ENCODE measurements at places on chromosomes 2 and 18. TPM values are rescaled to one million over a fixed set of nuclear protein-coding genes. Genes with fewer than 3 reads are reported as not detected.

Gene SKA1
- total RNA-seq = 0.66 TPM

Gene LIMS3
- 0.32 TPM for total RNA-seq

Gene FBXO41
- total RNA-seq = 23.7 TPM

Gene SERPINB11
- total RNA-seq = not detected

Gene TMEM17
- not detected for total RNA-seq

Gene KLHL41
- 0.27 TPM for total RNA-seq

Gene ZNF385B
- not detected for total RNA-seq

Gene TCF7L1
- total RNA-seq = 0.67 TPM

Gene CAPN14
- 6.0 TPM for total RNA-seq

Gene FNDC4
- total RNA-seq = not detected

Gene AP1S3
- 50.7 TPM for total RNA-seq

Gene CDH2
- total RNA-seq = not detected

Gene C1GALT1C1L
- not detected for total RNA-seq

DNA sequence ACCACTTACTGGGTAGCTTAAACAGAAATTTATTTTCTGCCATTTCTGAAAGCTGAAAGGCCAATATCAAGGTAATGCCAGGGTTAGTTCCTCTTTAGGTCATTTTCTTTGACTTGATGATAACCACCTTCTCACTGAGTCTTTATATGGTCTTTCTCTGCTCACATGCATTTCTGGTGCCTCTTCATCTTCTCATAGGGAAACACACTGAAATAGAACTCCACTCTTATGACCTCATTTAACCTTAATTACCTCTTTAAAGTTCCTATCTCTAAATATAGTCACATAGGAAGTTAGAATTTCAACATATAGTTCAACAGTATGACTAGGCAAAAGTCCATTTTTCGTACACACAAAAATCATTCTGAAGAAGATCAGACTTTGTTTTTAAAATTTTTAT is 616.8 kb upstream of the VRK2 start:
- no peaks in the 10 kb centered on the region for H3K27me3 ChIP-seq
- no peak overlapping the region for H3K4me3 ChIP-seq
- H3K27ac ChIP-seq = no peak overlapping the region
- DNase-seq = no peak

- H3K27ac ChIP-seq = no peak overlapping the region
- H3K36me3 ChIP-seq = no peaks in the 10 kb centered on the region
- H3K4me3 ChIP-seq = no peak overlapping the region
- H3K4me1 ChIP-seq = no peaks in the 10 kb centered on the region
Measured at GRCh38 chr18:56165601-56166355, 472.6 kb downstream of the TXNL1 start.

GRCh38 chr18:58117786-58118403 is 73.9 kb downstream of the NEDD4L start:
- no peak overlapping the region for H3K4me3 ChIP-seq
- H3K27ac ChIP-seq = no peak overlapping the region
- no peaks in the 10 kb centered on the region for H3K36me3 ChIP-seq
- peaks cover 5% of the 10 kb centered on the region for H3K4me1 ChIP-seq
- no peaks in the 10 kb centered on the region for H3K27me3 ChIP-seq

- H3K4me1 ChIP-seq = no peaks in the 10 kb centered on the region
- no peak overlapping the region for H3K4me3 ChIP-seq
- no peaks in the 10 kb centered on the region for H3K27me3 ChIP-seq
- H3K27ac ChIP-seq = no peak overlapping the region
- H3K36me3 ChIP-seq = no peaks in the 10 kb centered on the region
- DNase-seq = no peak
Measured at GRCh38 chr2:104521247-104521646, 332.7 kb upstream of the POU3F3 start.

GRCh38 chr18:48841381-48842258 is 109.1 kb downstream of the SMAD7 start:
- H3K4me3 ChIP-seq = no peak overlapping the region
- H3K36me3 ChIP-seq = no peaks in the 10 kb centered on the region
- H3K27me3 ChIP-seq = peaks cover 3% of the 10 kb centered on the region
- DNase-seq = no peak
- peaks cover 24% of the 10 kb centered on the region for H3K4me1 ChIP-seq
- no peak overlapping the region for H3K27ac ChIP-seq

GRCh38 chr2:84881581-84882413 is 913 bp upstream of the TRABD2A start:
- H3K36me3 ChIP-seq = no peaks in the 10 kb centered on the region
- H3K27me3 ChIP-seq = no peaks in the 10 kb centered on the region
- H3K4me1 ChIP-seq = peaks cover 31% of the 10 kb centered on the region
- H3K4me3 ChIP-seq = peak overlapping the region; percentile 88

GRCh38 chr2:217918308-217919024 is 84.3 kb downstream of the TNS1 start:
- H3K4me1 ChIP-seq = no peaks in the 10 kb centered on the region
- no peak overlapping the region for H3K4me3 ChIP-seq
- no peaks in the 10 kb centered on the region for H3K27me3 ChIP-seq

GRCh38 chr2:105344704-105345345 is 7.5 kb downstream of the C2orf49 start:
- H3K36me3 ChIP-seq = peaks cover 75% of the 10 kb centered on the region
- no peak overlapping the region for H3K27ac ChIP-seq
- DNase-seq = peak; percentile 33
- no peak overlapping the region for H3K4me3 ChIP-seq

- no peak for DNase-seq
- H3K4me3 ChIP-seq = no peak overlapping the region
- H3K27me3 ChIP-seq = no peaks in the 10 kb centered on the region
- H3K4me1 ChIP-seq = no peaks in the 10 kb centered on the region
Measured at GRCh38 chr18:78146136-78147085, 833.2 kb upstream of the SALL3 start.

DNA sequence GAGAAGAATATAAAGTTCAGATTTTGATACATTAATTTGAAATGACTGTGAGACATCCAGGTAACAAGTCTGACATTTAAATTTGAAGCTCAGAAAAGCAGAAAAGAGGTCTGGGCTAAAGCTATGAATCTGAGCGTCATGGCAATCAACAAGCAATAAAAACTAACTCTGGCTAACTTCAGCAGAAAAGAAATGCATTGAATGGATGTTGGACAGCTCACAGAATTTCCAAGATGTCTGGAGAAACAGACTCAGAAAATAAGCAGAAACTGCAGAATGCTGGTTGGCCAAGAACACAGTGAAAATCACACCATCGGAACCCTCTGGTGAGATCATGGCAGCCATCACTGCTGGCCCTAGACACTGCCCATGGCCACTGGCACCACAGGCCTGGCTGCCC is 366.6 kb downstream of the METTL4 start:
- H3K27ac ChIP-seq = no peak overlapping the region
- H3K36me3 ChIP-seq = no peaks in the 10 kb centered on the region
- H3K4me3 ChIP-seq = no peak overlapping the region
- no peaks in the 10 kb centered on the region for H3K27me3 ChIP-seq
- no peak for DNase-seq

DNA sequence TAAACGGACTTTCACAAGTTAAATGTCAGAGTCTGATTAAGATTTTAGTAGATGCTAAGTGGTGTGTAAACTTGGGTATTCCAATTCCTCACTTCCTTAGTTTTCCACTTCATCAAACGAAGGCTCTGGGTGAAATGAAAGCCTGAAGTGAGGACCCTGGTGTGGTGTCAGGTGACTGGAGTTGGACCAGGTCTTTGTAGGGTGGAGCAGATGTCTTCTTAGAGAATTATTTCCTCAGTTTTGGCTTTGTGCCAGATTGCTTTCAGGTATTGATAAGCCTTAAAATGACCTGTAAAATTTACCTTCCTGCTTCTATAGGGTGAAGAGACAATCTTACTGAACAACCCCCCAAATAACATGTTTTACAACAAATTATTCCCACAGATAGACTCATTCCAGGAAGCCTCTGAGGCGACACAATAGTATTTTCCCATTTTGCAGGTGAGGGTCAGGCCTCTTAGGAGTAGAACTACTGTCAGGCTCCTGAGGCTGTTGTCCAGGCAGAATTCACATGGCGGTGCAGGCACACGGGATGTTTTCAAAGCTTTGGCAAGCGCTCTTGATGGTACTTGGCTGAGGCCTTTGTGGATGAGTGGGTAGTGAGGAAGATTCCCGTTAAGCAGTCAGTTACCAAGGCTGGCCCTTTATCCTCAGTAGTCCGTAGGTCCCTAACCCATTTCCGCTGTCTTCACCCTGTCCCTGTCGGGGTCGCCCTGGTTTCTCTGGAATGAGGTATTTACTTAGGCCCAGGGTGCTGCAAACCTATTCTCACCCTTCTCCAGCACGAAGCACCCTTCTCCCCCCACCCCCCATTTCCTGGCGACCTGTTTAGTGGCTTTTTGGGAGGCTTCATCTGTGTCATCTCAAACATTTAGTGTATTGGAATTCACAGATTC is 6.6 kb downstream of the RPS7 start:
- no peak overlapping the region for H3K4me3 ChIP-seq
- peaks cover 8% of the 10 kb centered on the region for H3K4me1 ChIP-seq
- no peak for DNase-seq
- H3K27ac ChIP-seq = no peak overlapping the region

GRCh38 chr2:18219676-18220075 is 340.8 kb downstream of the RDH14 start:
- no peak for DNase-seq
- no peak overlapping the region for H3K27ac ChIP-seq
- no peaks in the 10 kb centered on the region for H3K4me1 ChIP-seq
- H3K36me3 ChIP-seq = no peaks in the 10 kb centered on the region
- H3K4me3 ChIP-seq = no peak overlapping the region
